HAP-1 (cell line): ENCODE measurements at places on chromosomes 5 and 9.

GRCh38 chr9:135218331-135219225, 131.1 kb downstream of the OLFM1 start:
- DNase-seq: no peak

GRCh38 chr5:57412680-57413079, 69.9 kb downstream of the ACTBL2 start:
- DNase-seq: no peak

- DNase-seq: no peak
These were observed 81.9 kb downstream of the GPR21 start for GRCh38 chr9:123115146-123115913.

DNA sequence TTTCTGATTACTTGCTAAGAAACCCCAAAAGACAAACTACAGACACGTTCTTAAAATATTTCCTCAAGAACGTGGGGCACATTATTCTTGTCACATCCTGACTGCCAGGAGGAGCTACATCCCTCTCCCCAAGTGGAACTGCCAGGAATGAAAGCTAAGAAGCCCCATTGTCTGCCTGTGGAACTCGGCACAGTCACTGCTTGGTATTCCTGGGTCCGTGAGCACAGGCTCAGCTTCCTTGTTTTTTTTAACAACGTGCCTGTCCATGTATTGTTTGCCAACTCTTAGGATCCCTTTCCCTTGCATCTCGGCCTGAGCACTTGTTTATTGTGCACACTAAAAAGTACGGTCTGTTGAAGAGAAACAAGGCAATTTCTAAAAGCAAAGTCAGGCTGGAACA, 47.0 kb upstream of the SELENOP start:
- no peak for DNase-seq

GRCh38 chr9:133165452-133165730, 1.7 kb upstream of the GBGT1 start:
- no peak for DNase-seq

DNA sequence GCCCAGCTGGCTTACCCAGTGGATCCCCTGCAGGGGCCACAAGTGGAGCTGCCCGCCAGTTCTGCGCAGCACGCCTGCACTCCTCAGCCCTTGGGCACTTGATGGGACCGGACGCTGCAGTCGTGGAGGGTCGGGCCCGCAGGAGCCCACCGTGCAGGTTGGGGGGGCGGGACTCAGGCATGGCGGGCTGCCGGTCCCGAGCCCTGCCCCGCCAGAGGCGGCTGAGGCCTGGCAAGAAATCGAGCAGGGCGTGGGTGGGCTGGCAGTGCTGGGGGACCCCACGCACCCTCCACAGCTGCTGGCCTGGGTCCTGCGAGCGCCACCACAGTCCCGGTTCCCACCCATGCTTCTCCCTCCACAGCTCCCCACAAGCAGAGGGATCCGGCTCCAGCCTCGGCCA, 19.2 kb upstream of the BTNL3 start:
- DNase-seq: no peak

GRCh38 chr5:84091127-84091799, 293.4 kb downstream of the EDIL3 start:
- DNase-seq: no peak

DNA sequence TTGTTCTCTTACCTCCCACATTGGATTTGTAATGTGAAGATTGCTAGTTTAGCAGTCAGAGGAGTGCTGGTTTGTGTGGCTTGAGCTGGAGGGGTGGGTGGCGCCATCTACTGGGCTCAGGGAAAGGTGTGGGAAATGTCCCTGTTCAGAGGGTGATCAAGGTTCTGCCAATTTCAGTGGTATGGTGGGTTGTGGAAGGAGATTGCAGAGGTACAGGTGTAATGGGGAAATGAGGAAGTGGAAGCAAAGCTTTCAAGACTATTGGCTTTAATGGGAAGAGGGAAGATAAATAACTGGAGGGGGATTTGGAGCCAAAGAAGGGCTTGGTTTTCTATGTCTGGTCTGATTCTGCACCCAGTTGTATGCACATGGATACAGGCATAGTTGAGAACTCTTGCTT, 76.4 kb downstream of the OSMR start:
- DNase-seq: peak; percentile 45

DNA sequence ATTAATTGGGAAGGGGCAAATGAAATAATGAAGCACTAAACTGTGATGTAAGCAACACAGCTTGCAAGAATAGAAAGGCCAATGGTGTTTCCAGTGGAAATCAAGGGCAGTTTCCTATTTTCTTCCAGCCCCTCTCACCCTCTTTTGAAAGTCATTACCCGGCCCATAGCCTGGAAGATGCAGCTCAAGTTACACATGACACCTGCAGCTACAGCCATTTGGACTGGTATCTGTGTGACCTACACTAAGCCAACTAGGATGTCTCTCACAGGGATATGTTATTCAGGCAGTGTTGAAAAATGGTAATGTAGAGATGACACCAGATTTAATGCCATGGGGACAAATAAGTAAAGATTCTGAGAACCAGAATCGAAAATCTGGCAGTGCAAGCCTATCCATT, 439.4 kb upstream of the ZNF462 start:
- no peak for DNase-seq

DNA sequence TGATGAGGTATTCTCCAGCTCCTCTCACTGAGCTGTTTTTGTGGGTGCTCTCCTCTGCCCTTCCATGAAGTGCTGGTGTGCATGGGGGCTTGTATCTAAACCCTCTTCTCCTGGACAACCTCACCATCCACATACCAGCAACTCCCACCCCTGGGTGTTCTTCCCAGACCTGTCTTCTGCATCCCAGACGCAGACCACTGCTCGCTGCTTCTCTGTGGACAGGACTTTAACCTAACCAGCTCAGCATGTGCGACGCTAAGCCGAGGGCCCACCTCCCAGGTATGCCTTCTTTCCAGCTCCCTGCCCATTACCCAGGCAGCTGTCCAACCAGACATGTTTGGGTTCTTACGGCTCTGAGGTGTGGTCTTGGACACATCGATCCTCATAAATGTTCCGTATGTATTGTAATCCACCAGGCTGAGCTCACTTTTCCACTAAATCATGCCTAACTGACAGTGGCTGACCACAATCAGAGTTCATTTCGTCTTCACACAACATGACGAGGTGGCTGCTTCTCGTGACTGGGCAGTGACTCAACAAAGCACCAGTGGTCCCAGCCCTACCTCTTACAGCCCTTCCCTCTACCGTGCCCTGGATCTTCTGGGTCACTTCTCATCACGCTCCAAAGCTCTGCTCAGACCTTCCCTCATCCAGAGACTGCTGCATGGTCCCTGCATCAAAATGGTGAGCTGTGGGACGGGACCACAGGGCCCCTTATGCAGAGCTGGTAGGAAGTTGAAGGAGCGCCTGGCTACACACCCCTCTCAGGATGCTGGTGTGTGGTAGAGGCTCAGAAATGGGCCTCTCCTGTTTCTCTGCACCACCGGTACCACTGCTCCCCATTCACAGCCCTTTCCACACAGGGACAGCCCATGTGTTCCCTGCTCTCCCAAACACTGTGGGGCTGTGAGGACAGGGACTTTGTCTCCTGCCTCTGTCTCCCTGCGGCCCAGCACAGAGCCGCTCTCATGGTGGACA, 9.6 kb upstream of the PTGES2 start:
- no peak for DNase-seq

- no peak for DNase-seq
These were observed 811.6 kb downstream of the TLE4 start for GRCh38 chr9:80383331-80383730.

DNA sequence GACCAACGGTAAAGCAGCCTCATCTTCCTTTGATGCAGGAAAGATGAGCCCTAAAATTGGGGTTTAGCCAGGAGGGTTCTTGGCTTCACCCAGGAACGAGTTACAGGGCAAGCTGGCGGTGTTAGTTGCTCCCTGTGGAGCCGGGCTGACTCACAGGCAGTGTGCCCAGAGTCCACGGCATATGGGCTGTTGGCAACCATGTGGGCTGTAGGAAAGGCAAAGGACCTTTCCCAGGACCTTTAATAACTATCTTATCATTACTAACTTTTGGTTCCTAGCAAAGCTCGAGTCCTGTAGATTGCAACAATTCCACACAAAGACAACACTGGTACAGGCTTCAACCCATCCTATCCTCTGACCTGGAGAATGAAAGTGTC, 29.8 kb upstream of the CLPTM1L start:
- DNase-seq: no peak

GRCh38 chr5:159412284-159413046, 82.2 kb upstream of the IL12B start:
- DNase-seq: no peak

GRCh38 chr5:132406144-132406783, 36.8 kb downstream of the SLC22A5 start:
- no peak for DNase-seq

DNA sequence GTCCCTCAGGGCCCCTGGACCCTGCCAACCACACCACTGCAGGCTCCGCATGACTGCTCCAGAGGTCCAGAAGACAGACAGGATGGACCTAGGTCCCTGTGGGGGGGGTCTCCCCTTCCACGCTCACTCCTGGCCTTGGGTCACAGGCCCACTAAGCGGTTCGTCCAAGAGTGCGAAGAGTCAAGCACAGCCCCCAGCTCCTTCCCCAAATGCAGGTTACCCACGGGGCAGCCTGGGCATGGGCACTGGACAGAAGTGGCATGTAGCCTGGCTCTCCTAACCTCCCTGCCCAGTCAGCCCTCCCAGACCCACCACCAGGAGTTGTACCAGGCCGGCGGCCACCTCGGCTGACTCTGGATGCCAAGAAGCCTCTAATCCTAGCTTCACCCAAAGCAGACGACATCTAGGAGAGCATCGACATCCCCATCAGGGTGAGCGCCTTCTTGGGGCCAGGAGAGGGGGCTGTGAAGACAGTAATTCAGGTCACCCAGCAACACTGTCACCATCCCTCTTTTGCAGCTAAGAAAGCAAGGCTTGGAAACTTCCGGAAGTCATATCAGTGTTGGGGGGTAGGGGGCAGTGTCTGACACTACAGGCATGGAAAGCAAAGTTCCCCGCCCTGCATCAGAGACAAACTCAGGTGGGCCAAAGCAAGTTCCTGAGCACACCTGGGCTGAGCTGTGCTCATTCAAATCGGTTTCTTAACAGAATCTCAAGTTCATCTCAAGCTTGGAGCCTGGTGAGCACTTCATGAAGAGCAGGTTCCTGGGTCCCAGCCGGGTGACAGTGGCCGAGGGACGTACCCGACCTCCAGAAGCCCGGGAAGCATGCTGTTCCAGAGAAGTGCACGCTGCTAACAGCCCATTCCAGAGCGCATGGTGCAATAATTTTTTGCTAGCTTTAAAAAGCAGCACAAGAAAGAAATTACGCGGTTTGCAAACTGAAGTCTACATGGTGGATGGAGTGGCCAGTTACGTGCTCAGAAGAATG, 68.7 kb downstream of the SEMA4D start:
- peak; percentile 31 for DNase-seq

DNA sequence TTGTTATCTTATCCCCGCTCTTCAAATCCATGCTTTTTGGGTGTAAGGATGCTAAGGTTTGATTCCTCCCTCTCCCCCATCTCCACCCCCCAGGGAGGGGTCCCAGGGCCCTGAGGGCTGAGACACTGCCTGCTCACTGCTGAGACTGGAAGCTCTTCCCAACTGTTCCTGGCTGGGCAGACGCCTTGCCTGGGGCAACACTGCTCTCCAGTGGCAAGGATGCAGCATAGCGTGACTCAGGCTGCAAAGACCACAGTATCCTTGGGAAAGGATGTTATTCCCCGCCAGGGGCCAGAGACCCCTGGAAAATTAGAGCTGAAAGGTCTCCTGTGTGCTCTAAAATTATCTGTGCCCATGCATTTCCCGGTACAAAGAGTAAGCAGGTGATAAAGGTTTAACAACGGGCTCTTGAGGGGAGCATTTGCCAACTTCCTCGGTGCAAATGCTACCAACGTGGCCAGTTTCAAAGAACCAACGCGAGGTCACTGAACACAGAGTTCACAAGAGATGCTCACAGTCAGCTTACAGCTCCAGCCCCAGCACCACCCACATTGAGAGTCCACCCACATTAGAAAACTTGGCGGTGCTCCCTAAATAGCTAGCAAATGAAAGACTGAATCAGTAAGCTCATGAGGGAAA, 271.9 kb downstream of the NSG2 start:
- peak; percentile 69 for DNase-seq

- no peak for DNase-seq
These were observed 294.6 kb downstream of the SEC61B start for GRCh38 chr9:99516657-99517049.

DNA sequence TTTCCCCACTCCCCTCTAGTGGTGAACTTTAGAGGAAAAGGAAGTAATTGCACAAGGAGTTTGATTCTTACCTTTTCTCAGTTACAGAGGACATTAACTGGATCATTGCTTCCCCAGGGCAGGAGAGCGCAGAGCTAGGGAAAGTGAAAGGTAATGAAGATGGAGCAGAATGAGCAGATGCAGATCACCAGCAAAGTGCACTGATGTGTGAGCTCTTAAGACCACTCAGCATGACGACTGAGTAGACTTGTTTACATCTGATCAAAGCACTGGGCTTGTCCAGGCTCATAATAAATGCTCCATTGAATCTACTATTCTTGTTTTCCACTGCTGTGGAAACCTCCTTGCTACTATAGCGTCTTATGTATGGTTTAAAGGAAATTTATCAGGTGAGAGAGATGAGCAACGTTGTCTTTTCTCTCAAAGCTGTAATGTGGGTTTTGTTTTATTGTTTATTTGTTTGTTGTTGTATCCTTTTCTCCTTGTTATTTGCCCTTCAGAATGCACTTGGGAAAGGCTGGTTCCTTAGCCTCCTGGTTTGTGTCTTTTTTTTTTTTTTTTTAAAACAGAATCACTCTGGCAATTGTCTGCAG, 25.3 kb downstream of the SLC22A5 start:
- no peak for DNase-seq

GRCh38 chr5:79697222-79698170, 7.9 kb downstream of the CMYA5 start:
- no peak for DNase-seq
